ENCODE measurements at places on chromosomes 13 and 19.

DNA sequence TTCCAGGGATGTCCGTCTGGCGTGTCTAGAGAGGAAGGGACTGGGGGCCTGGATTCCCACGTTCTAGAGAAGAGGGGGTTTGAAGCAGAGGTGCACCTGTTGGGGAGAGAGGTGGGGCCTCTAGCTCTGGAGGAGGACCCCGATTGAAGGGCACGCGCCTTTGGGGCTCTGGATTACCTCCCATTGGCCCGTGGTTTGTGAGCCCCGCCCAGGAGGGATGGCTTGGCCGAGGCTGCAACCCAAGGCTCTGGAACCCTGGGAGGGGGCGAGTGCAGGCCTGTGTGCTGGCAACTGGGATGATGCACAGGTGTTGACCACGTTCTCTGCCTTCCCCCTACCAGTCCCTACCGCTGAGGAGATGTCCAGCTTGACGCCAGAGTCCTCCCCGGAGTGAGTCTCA lies 20.2 kb downstream of the TMEM150B start:
- no peak for DNase-seq

GRCh38 chr13:95023405-95023804 lies 277.8 kb downstream of the ABCC4 start:
- DNase-seq, result no peak

GRCh38 chr13:50450279-50450678 lies 393.2 kb downstream of the DLEU7 start:
- no peak for DNase-seq

DNA sequence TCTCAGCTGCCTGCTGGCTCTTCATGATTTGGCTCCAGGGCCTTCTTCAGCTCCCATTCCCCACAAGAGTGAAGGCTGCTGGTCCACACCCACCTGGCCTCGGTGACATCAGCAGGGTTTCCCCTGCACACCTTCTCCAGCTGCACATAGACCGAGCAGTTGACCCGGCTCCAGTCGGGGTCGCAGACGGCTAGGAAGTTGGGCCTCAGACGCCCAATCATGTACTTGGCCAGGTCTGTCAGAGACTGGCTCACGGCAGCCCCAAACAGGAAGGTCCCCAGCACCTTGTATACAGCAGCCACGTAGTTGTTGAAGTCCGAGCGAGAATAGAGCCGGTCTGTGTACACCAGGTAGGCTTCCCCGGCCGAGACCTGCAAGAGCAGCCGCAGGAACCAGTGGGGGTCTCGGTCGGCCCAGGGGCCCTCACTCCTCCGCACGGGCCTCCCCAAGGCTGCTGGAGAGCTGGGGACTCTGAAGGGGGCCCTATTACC lies 3.8 kb downstream of the PLPP2 start:
- no peak for DNase-seq

- DNase-seq, result no peak
These were observed 240.6 kb downstream of the GGACT start for GRCh38 chr13:100347968-100348367.

DNA sequence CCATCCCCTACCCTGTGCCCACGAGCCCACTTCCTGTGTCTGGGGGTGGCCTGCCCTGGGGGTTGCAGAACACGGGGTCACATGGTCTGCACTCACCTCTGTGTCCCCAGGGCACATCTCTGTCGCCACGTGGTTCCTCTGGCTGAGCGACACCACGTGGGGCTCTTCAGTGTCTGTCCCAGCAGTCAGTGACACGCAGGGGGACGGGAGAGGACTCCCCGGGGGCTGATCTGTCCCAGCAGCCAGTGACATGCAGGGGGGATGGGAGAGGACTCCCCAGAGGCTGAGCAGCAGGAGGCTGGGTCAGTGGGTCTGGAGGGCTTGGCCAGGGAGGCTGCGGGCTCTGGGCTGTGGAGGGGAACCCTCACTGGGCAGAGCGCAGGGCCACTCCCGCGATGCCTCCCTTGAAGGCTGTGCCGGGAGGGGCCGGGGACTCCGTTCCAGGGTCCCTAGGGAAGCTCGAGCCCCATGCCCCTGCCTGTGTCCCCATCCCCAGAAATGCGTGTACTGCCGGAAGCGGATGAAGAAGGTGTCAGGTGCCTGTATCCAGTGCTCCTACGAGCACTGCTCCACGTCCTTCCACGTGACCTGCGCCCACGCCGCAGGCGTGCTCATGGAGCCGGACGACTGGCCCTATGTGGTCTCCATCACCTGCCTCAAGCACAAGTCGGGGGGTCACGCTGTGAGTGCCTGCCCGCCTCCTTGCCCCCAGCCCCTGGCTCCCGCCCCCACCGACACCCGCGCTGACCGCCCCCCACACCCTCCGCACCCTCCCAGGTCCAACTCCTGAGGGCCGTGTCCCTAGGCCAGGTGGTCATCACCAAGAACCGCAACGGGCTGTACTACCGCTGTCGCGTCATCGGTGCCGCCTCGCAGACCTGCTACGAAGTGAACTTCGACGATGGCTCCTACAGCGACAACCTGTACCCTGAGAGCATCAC lies 174.8 kb downstream of the KDM4B start:
- no peak for DNase-seq

GRCh38 chr13:74423434-74423833 lies 289.2 kb upstream of the KLF12 start:
- DNase-seq, result no peak

Measured in hematopoietic multipotent progenitor cell (in vitro differentiated cells).